NCI-H460 (cell line): ENCODE measurements at places on chromosomes 1 and 21.

GRCh38 chr1:168974117-168974516 lies 132.4 kb upstream of the ATP1B1 start:
- DNase-seq: no peak

GRCh38 chr1:93597709-93598108 lies 83.9 kb downstream of the BCAR3 start:
- no peak for DNase-seq

DNA sequence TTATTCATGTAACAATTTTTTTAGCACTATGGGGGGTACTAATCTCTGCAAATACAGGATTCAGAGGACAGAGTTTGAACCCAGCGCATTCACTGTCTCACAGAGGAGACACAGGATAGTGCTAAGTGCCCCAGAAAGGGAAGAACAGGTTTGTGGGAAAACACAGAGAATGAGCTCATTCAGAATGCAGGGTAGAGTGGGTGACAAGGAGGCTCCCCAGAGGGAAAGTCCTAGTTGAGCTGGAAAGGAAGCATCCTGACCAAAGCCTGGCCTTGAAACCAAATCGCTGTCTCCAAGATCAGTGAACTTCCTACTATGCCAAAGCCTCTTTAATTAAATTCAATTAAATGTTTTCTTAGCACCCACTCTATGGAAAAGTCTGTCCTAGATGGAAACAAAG lies 19.0 kb upstream of the RGS2 start:
- DNase-seq: no peak

- DNase-seq: no peak
These were observed 114.4 kb downstream of the PIK3R3 start for GRCh38 chr1:46017876-46018503.

- no peak for DNase-seq
These were observed 522.7 kb downstream of the NUF2 start for GRCh38 chr1:163844459-163844858.

GRCh38 chr1:177172272-177172671 lies 1.5 kb downstream of the BRINP2 start:
- no peak for DNase-seq

DNA sequence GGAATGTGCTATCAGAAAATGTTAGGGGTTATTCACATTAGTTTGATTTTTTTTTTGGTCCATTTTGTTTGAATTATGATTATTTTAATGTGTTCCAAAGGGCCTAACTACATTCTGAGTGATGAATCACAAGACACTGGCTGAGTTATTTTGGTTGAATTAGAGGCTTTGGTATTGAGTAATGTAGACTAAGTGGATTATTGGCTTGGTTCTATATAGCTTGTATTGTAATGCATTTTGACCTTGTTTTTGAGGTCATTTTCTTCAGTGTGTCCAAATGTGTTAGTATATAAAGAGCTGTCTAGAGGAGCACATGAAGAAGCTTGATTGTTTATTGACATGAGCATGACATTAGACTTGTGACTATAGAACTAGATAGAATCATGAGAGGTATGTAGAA lies 3.4 kb downstream of the ZNF326 start:
- no peak for DNase-seq

GRCh38 chr1:119391749-119392148 lies 23.2 kb downstream of the HAO2 start:
- DNase-seq: no peak

DNA sequence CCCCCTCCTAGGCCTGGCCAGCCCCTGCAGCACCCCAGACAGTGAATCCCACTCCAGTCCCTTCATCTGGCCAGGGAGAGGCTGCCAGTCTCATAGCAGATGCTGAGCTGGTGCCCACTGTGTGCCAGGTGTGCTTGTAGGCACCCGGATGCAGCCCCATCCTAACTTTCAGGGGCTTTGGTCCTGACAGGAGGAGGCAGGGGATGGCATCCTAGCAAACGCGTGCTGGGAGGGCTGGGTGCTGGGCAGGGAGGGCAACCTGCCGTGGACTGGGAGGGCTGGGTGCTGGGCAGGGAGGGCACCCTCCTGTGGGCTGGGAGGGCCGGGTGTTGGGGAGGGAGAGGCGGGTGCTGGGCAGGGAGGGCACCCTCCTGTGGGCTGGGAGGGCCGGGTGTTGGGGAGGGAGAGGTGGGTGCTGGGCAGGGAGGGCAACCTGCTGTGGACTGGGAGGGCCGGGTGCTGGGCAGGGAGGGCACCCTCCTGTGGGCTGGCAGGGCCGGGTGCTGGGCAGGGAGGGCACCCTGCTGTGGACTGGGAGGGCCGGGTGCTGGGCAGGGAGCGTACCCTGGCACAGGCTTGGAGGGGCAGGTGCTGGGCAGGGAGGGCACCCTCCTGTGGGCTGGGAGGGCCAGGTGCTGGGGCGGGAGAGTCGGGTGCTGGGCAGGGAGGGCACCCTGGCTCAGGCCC lies 35.3 kb downstream of the SLC19A1 start:
- DNase-seq: no peak

GRCh38 chr1:172088256-172088655 lies 247.0 kb downstream of the DNM3 start:
- DNase-seq: no peak

DNA sequence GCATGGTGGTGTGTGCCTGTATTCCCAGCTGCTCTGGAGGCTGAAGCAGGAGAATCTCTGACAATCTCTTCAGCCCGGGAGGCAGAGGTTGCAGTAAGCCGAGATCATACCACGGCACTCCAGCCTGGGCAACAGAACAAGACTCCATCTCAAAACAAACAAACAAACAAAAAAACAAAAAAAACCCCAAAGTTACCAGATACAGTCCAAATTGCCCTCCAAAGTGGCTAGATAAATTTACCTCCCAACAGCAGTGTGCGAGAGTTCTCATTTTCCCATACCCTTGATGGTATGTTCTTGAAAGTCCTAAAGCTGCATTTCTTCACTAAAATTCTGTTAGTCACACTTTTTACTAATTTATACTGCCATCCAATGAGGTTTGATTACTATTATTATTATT lies 3.0 kb upstream of the OTUD3 start:
- DNase-seq: no peak

GRCh38 chr1:179929955-179930798 lies 24.4 kb upstream of the CEP350 start:
- no peak for DNase-seq

GRCh38 chr1:1625824-1626206 lies 6.2 kb upstream of the MMP23B start:
- no peak for DNase-seq

DNA sequence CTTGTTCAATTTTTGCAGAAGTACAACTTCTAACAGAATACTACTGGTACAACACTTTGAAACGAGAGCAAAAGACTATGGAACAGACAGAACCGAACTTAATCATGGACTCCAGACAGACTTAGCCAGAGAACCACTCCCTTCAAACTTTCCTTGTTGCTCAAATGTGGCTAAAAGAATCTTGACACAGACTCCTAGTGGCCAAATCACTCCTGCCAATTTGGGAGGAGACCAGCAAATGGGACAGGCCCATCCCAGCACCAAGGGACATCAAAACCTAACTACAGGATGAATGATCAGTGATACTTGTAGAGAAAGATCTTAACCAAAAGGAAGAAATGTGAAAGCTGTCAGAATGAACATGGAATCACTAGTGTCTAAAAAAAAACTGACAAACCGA lies 154.0 kb downstream of the MATN1 start:
- no peak for DNase-seq

GRCh38 chr21:44711327-44712202 lies at the start of gene TSPEAR:
Gene TSPEAR (minus strand): TSS chr21:44711572. CDS start chr21:44711514, 58 bp downstream.
- no peak for DNase-seq

DNA sequence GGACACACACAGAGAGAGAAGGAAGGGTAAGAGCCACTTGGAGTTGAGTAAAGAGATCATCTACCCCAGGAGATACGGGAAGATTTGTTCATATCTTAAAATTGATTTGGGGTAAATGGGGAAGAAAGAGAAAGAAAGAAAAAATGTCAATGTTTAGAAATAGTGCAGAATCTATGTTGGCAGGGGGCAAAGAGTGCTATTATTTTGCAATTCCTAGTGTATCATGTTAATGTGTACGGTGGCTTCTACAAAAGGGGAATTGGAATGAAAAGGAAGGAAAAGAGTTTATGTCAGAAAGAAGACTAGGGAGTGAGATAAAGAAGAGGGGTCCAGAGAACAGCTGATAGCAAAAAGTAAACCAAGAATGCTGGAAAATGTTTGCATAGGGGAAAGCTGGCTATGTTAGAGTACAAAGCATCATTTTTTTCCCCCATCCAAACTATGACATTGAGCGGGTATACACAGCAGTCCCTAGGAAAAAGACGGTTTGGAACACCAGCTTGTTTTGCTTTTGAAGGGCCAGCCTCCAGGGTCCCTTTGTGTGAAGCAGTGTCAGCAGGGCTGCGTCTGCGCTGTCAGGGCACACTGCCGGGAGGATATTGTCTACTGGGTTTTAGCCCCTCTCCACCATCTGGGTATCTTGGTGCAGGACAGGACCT lies 10.8 kb downstream of the LRRC8D start:
- DNase-seq: no peak

DNA sequence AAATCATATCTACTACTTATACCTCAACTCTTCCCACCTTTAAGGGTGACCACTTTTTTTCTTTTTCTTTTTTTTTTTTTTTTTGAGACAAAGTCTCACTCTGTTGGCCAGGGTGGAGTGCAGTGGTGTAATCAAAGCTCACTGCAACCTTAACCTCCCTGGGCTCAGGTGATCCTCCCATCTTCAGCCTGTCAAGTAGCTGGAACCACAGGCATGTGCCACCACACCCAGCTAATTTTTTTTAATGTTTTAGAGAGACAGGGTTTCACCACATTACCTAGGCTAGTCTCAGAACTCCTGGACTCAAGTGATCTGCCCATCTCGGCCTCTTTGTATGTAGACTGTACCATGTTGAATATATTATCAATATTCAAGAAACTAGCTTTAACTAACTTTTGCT lies 39.4 kb downstream of the NRDC start:
- DNase-seq: no peak

- no peak for DNase-seq
These were observed 40.3 kb upstream of the COL18A1 start for GRCh38 chr21:45364468-45365185.

- DNase-seq: no peak
These were observed 43.6 kb upstream of the A3GALT2 start for GRCh38 chr1:33364565-33364918.
